Pericardium fibroblast (primary cell): ENCODE measurements at places on chromosomes 3 and 15. TPM values are rescaled to one million over a fixed set of nuclear protein-coding genes. Genes with fewer than 3 reads are reported as not detected.

The CYP1A2 gene
- not detected in 2 replicates for total RNA-seq

The CFAP91 gene
- total RNA-seq, result 0.34 TPM in 1 of 2 replicates, not detected in the other

The MITF gene
- total RNA-seq, result 1.2 and 5.4 TPM in 2 replicates

The VGLL3 gene
- total RNA-seq, result 89.7 and 103 TPM in 2 replicates

The ANKDD1A gene
- total RNA-seq, result 2.0 and 11.7 TPM in 2 replicates

The CDCP1 gene
- 0.70 and 0.77 TPM in 2 replicates for total RNA-seq

The KIF15 gene
- total RNA-seq, result 0.94 and 2.0 TPM in 2 replicates

The SLC51B gene
- total RNA-seq, result not detected in 2 replicates

The FAM81A gene
- total RNA-seq, result 0.12 TPM in 1 of 2 replicates, not detected in the other

The GPR156 gene
- 0.23 and 2.6 TPM in 2 replicates for total RNA-seq

The STAB1 gene
- total RNA-seq, result 0.47 and 1.4 TPM in 2 replicates
